ENCODE measurements at places on chromosomes 6 and 20.

DNA sequence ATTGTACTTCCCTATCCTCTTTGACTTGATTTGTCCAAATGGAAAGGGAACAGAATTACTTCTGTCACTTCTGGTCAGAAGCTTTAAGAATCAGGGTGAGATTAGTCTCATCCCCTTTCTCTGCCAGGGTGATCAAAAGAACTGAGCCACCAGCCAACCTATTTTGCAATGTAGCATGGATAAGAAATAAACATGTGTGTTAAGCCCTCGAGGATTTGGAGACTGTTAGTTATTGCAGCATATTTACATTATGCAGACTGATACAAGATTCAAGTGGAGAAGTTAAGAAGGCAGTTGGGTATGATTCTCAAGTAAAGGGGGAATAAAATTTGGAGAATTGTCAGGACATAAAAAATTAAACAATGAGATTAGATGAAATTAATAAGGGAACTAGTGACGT is 106.0 kb downstream of the FRK start:
- no peak for DNase-seq

DNA sequence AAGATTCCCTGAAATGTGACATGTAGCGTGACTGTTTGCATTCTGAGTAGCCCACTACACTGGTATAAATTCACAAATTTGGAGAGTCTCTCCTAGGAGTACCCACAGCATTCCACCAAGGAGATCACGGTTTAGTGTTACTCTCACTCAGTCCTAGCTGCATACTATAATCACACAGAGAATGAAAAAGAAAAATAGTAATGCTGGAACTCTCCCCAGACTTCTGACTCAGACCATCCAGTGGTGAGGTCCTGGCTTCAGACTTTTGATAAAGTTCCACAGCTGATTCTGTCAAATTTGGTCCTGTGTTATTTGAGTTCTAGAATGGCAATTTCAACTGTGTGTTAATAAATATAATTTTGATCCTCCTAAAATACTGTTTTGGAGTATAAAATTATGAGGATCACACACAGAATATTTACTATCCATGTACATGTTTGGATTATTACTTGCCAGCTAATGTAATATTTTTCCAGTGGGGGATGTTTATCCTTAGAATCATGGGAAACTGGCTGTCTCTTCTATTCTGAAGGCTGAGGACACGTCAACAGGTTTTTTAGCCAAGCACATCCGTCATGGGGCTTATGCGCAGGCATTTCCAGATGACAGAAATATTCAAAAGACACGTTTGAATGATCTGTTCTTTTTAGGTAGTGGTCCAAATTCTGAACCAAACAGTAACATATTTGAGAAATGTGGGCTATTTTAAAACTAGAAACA is 5.1 kb upstream of the KIAA0408 start:
- peak; percentile 86 for DNase-seq

DNA sequence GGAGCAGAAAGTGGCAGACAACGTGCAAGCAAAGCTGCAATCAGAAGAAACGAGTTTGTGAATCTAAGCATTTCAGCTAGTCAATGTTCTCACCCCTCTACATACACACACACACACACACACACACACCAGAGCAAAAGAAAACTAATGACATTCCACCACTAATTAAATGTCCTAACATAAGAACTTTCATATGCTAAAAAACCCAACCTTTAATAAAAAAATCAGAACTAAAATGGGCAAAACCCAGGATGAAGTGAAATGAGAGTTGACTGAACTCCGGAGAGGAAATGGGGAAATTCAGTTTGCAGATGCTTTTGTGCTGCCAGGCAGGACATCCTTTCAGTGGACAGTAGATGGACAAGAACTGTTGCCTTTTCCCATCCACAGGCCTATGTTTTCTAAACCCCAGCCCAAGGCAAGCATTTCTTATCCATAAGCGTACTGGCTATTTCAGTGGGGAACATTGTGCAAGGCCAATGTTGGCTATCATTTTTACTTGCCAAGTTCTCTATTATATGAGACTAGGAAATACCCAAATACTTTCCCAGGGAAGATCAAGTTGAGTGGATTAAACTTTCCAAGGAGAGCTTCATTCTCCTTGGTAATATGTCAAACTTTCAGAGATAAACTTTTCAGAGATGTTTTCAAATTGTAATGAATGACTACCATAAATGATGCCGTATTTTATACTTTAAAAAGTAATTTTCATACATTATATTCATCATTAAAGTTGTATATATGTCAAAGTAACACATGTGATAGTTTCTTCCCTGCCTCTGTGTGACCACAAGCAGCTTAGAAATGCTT is 27.3 kb downstream of the RIN2 start:
- DNase-seq, result peak; percentile 47

GRCh38 chr20:59605601-59606364 is 1.4 kb downstream of the PHACTR3 start:
- DNase-seq, result no peak

GRCh38 chr6:13438126-13438525 is 49.3 kb downstream of the GFOD1 start:
- DNase-seq, result no peak

GRCh38 chr6:113375950-113376846 is 480.9 kb upstream of the MARCKS start:
- DNase-seq, result peak; percentile 97

- peak; percentile 32 for DNase-seq
Measured at GRCh38 chr20:4427940-4428586, 293.6 kb upstream of the PRND start.

DNA sequence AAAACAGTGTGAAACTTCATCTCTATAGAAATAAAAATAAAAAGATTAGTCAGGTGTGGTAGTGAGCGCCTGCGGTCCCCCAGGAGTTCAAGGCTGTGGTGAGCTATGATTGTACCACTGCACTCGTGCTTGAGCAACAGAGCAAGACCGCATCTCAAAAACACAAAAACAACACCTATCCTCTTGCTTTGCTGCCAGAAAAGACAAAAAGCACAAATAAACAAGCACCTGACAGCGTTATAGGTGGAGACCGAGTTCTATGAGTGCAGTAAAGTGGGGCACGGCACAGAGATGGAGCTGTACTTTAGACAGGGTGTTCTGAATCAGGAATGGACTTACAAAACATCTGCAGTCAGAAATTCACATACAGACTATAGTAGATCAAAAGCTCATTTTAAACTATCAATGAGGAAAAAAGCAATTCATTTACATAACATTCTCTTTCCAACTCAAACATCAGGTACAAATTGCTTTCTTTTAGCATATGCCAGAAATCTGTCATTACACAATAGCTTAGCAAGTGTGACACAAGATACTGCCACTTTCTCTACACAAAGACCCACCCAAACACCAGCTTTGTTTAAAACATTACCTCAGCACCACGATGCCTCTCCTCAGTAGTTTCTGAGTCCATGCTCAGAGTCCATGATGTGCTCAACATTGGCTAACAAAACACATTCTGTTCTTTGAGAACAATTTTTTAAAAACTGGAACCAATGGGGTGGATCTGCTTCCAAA is 10.1 kb downstream of the EZR start:
- DNase-seq, result no peak

- no peak for DNase-seq
Measured at GRCh38 chr6:30020626-30021025, 40.4 kb upstream of the POLR1H start.

GRCh38 chr6:15822835-15823234 is 160.0 kb upstream of the DTNBP1 start:
- DNase-seq, result no peak

DNA sequence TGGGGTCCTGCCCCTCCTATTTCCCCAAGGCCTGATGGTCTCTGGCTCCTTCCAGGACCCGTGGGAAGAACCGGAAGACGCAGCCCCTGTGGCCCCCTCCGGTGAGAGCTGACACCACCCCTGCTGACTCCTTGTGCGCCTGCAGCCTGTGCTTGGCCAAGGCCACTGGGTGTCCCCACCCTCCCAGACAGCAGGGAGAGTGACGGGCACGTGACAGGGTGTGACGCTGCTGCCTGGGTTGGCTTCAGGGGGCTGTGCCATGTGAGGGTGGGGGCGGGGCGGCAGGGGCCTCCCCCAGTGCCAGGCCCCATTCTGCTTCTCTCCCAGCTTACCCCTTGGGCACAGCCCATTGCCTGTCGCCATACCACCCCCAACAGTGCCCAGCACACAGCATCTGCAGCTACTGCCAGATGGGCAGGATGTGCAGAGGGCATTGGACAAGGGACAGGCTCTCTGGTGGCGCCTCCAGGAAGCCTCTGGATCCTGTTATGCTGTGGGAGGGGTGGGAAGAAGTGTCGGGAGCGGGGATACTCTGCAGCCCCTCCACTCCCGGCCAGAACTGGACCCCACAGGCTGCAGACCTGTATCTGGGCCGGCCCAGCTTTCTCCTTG is 2.9 kb downstream of the BIRC7 start:
- peak; percentile 27 for DNase-seq

- DNase-seq, result no peak
Measured at GRCh38 chr20:34396408-34396807, 33.3 kb downstream of the ITCH start.

DNA sequence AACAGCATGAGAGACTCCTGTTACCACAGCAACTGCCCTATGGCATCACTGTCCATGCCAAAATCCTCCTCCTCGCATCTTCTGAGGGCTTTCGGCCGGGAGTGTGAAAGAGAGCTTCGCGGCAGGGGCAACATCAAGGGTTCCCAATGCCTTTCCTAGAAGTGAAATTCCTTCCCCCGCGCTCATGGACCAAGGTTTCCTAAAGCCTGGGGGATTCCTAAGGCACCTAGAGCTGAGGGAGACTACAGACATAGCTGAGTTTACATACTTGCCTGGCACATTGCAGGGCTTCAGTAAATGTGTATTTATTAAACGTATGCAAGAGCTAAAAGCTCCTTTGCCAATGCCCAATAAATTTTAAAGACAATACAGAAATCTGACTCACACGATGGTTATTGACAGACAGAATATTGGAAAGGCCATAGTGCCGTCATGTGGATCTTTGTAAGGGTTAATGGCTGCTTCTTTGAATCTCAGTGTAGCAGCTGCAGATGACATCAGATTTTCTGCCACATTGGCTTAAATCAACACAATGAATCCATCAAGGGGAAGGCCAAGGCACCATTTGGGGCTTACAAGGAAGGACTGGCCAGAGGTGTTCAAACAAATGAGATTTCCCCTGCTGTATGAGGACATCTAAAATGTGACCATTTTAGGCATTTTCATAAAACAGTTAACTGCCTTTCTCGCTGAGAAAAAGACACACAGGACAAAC is 281.2 kb upstream of the JARID2 start:
- peak; percentile 14 for DNase-seq

- no peak for DNase-seq
Measured at GRCh38 chr6:43891072-43891870, 121.3 kb downstream of the VEGFA start.

DNA sequence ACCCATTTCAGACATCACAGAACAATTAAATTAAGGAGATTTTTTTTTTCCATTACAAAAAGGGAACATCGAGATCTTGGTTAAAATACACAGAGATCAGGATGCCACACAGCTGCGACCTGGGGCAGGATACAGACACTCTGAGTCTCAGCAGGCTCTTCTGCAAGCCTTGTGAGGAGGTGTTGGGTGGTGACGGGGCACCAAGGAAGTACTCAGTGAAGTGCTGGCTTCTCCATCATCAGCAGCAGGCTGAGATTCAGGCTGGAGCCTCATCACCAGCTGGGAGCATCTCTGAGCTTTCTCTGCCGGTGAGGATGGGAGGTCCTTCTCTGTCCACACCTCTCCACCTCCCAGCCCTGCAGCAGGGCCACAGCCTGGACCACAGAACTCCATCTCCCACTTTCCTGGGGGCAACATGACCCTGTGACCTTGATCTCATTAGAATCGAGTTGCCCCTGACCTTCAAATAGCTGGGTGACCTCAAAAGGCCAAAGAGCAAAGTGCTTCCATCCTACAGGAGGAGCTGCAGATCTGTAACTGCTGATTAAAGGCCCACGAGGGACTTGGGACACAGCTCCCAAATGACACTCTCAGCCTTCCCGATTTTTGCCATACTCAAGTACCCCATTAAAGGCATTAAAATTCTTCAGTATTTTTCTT is 16.0 kb downstream of the PMEPA1 start:
- no peak for DNase-seq

GRCh38 chr6:48512390-48512789 is 401.4 kb upstream of the PTCHD4 start:
- DNase-seq, result no peak

DNA sequence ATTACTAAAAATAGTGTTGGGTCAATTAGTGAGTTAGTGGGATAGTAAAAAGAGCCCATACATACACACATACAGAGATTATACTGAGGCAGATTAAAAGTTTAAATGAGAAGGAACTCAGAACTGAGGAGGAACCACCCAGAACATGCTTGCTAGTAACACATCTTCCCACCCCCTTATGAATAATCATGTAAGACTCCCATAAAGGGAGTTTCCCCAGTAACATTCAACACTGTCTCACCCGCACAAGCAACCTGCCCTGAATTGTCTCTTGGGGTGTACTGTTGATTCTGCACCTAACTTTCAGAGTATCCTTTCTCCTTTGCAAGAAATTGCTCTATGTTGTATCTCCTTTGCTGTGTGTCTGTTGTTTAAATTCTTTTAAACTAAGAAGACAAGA is 11.1 kb upstream of the HLA-DQB2 start:
- DNase-seq, result no peak

- no peak for DNase-seq
Measured at GRCh38 chr6:158911746-158912480, 88.1 kb downstream of the RSPH3 start.

GRCh38 chr6:71299541-71300470 is 11.2 kb downstream of the OGFRL1 start:
- peak; percentile 26 for DNase-seq

DNA sequence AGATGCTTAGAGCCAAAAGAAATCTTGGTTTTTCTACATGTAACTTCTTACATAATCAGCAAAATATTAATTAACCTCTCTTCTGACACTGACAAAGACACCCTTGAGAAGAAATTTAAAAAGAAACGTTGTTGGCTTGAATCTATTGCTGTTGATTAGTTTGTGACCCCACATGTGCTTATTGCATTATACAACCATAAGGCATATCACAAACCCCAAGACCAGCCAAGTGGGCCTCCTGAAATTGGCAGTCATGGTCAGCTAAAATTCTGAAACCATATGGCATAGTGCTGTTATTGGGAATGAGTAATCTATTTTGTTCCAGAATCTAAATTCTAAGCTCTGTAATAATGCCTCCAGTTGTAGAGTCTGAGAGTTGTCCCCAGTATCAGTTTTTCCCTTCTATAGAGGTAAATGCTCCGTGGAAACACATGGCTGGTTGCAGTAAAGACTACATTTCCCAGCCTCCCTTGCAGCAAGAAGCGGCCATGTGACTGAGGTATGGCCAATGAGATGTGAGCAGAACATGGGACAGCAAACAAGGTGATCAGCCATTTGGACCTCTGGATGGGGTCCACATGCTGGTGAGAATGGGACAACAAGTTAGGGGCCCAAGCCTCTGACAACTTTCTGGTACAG is 42.3 kb upstream of the PTPN1 start:
- peak; percentile 46 for DNase-seq

- DNase-seq, result no peak
Measured at GRCh38 chr20:42181064-42181463, 562.9 kb upstream of the CHD6 start.

Measured in fibroblast of skin of scalp (primary cell).